ENCODE measurements at places on chromosomes 3 and 15.
A peak's percentile ranks its signal among the peaks of the same experiment; 100 is the strongest.

GRCh38 chr3:81886081-81886480, 124.6 kb upstream of the GBE1 start:
- no peak for DNase-seq

GRCh38 chr3:99931059-99931458, 113.4 kb downstream of the CMSS1 start:
- no peak for DNase-seq

DNA sequence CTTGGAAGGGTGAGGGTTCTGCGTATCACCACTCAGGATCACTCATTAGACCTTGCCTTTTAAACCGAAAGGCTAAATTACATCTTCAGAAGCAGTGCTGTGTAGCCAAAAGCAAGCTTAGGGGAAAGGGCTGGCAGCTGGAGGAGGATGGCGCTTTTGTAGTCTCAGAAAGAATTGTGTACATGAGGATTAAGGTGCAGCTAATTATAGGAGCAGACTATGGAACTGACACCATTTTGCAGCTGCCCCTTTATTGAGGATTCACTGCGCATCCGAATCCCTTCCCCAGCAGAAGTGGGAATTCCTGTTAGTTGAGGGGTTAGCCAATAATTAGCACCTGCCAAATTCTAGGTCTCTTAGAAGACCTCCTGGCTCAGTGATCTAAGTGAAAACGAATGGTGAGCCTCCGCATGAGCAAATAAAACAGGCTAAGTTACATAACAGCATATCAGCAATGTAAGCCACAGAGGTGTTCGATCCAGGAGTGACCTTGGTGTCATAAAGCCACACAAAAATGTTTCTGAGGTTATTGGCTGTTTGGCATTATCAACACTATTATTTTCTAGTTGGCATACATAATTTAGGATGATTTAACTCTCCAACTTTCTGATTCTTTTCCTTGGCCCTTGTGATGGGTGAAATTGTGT, 42.6 kb upstream of the SEMA6D start:
- DNase-seq, result no peak

DNA sequence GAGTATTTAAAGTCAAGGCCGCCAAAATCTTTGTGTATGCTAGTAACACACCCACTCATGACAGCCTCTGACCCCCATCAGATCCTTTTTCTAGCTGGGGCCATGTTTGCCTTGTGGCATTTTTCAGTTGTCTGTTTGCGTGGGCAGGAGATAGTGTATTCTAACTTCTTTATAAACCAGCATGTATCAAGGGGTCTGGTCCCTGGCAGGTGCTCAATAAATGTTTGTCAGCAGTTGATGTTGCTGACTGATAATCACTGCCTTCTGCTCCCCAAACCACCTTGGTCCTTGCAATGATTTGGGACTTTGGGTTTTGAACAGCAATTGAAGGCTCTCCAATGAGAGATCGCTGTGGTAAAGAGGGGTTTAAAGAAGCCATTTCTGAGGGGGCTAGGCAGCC, 19.2 kb downstream of the RARB start:
- DNase-seq, result no peak

DNA sequence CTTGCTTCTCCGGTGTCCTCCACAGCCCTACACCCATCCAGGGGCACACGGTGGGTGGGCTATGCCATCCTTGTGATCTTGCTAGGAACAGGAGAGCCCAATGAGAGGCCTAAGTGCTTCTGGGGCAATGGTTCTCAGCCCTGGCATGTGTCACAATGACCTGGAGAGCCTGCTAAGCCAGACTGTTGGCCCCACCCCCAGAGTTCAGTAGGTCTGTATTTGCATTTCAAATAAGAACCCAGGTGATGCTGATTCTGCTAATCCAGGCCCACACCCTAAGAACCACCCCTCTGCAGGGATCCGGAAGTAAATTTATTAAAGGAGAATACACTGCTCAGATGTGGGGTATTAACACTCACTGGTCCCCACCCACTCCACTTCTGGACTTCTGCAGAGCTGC, 57.9 kb downstream of the RORA start:
- DNase-seq, result no peak

- no peak for DNase-seq
Measured at GRCh38 chr3:128296469-128297251, 143.4 kb downstream of the EEFSEC start.

GRCh38 chr3:189833996-189834395, 202.8 kb downstream of the TP63 start:
- DNase-seq, result no peak

- no peak for DNase-seq
Measured at GRCh38 chr15:101138913-101139880, 112.7 kb downstream of the CHSY1 start.

DNA sequence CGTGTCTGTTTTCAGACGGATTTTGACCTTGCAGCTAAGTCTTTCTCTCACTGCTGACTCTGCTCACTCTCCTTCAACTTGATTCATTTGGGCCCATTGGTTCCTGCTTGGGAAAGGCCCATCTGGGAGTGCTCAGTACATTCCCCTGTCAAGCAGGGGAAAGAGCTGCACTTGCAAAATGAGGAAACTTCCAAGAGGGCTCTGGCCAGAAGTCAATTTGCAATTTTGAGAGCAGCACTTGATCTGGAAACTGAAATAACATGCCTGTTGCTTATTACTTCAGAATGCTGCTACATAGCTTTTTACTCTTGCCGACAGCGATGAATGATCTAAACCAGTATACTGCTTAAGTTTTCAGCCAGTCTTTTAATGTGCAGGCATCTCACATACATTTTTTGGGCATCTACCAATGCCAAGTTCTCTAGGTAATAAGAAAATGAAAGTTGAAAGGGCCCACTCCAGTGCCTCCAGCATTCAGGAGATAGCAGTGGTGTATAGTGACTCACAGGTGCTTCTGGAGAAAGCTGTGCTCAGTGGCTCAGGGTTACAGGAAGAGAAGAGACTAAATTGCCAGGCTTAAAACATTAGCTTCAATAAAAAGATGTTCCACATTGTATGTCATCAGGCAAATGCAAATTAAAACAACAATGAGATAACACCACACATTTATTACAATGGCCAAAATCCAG, 70.1 kb upstream of the RORA start:
- no peak for DNase-seq

DNA sequence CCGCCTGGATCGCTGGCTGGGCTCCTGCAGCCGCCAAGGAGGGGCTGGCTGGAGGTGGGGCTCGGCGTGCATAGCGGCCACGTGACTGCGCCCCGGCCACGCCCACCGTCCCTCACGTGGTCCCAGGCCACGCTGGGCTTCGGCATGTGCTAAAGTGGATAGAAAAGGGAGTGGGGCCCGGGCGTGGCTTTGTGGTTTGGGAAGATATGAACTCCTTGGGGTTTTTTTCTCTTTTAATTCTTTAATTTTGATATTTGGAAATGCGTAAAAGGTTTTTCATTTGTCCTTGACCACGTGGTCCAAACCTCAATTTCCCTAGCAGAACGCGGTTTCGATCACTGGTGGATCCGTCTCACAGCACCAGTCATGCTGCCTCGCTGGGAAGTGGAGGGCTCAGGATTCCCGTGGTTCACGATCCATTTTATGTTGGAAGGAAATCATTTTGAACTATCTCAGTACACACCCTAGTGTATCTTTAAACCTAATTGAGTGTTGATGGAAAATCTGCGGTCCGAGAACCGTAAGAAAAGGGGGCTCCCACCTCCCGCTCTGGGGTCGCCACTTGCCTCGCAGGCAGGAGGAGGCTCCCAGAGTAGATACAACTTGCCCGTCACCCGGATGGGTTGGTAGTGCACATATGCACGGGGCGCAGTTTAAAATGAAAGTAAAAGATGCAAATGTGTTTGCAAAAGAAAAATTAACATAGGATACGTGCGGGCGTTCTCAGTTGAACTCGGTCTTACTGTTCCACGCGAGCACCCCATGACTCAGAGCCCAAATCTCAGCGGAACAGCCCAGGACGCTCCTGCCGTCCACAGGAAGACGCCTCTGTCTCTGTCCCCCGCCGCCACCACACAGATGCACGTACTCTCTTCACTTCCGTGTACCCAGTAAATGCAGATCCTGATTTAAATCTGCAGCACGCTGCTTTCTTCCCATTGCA, 141.9 kb downstream of the PGPEP1L start:
- DNase-seq, result peak; percentile 47

DNA sequence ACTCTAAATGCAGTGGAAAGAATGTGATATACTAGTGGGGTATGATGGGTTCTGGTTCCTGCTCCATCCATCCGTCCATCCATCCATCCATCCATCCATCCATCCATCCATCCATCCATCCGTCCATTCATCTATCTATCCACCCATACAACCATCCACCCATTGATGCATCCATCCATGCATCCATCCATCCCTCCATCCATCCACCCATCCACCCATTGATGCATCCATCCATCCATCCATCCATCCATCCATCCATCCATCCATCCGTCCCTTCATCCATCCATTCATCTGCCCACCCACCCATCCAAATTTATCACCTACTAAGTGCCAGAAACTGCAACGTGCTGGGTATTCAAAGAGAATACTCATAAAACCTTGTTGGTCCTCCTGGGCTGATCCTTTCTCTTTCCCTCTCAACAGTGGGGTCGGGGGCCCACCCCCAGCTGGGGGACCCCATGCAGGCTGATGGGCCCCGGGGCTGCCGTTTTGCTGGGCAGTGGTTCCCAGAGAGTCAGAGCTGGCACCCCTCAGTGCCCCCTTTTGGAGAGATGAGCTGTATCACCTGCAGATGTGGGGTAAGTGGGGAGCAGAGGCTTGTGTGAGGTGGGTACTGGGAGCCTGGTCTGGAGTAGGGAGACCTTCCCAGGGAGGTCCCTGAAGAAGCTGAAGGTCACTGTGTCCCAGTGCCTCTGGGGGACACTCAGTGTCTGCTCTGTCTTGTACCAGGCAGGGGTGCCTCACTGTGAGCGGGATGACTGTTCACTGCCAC, 8.5 kb downstream of the CHRD start:
- DNase-seq, result no peak

GRCh38 chr3:116374901-116375300, 70.4 kb downstream of the LSAMP start:
- no peak for DNase-seq

Measured in activated T-cell treated with anti-CD3 and anti-CD28 coated beads for 1 hour (primary cell).